Colonic mucosa (tissue), 4 donors: ENCODE measurements at places on chromosomes 3 and 15. TPM values are rescaled to one million over a fixed set of nuclear protein-coding genes. Genes with fewer than 3 reads are reported as not detected.
A peak's percentile ranks its signal among the peaks of the same experiment; 100 is the strongest.

LARP6 gene
- total RNA-seq: 3.5 TPM

GRCh38 chr15:60026555-60026954 lies 22.4 kb downstream of the FOXB1 start:
- no peaks in the 10 kb centered on the region for H3K4me1 ChIP-seq
- H3K36me3 ChIP-seq: no peaks in the 10 kb centered on the region

DNA sequence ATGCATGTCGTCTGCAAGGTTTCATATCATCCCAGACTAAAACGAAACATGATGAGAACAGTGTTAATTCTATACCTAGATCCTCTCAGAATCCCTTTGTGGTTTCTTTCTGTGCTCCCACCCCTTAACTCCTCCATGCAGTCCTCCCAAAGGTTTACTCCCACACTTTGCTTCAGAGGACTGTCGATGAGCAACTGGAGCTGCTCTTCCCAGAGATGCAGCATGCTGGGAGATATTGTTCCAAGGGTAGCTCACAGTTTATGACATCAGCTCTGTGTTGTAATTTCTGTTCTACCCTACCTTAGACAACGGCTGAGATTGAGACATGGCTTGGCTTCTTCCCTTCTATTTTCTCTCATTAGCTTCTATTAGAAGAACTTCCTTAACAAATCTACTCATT lies 313.0 kb upstream of the COL8A1 start:
- H3K27ac ChIP-seq: no peak overlapping the region
- no peak overlapping the region for H3K4me3 ChIP-seq
- no peaks in the 10 kb centered on the region for H3K36me3 ChIP-seq
- DNase-seq: no peak

TMEM45A gene
- 4.0 TPM for total RNA-seq

XYLB gene
- 13.4 TPM for total RNA-seq

DNA sequence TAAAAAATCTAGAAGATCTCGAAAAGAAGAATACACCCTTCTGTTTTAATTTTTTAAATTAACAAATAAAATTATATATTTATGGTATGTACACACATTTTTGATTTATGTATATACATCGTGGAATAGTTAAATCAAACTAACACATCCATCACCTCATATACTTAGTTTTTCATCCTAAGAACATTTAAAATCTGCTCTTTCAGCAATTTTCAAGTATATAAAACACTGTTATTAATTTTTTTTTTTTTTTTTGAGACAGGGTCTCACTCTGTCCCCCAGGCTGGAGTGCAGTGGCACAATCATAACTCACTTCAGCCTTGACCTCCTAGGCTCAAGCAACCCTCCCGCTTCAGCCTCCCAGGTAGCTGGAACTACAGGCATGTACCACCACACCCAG lies 32.8 kb upstream of the ACAP2 start:
- H3K27me3 ChIP-seq: no peaks in the 10 kb centered on the region
- no peak overlapping the region for H3K4me3 ChIP-seq

GRCh38 chr15:26129852-26130251 lies 266.7 kb upstream of the ATP10A start:
- H3K27me3 ChIP-seq: no peaks in the 10 kb centered on the region
- no peaks in the 10 kb centered on the region for H3K4me1 ChIP-seq
- H3K27ac ChIP-seq: no peak overlapping the region
- DNase-seq: no peak

GRCh38 chr15:74543043-74543422 lies 2.0 kb downstream of the ARID3B start:
- peaks cover 22% of the 10 kb centered on the region for H3K4me1 ChIP-seq
- H3K27me3 ChIP-seq: no peaks in the 10 kb centered on the region
- no peak for DNase-seq
- no peak overlapping the region for H3K27ac ChIP-seq
- no peak overlapping the region for H3K4me3 ChIP-seq

DNA sequence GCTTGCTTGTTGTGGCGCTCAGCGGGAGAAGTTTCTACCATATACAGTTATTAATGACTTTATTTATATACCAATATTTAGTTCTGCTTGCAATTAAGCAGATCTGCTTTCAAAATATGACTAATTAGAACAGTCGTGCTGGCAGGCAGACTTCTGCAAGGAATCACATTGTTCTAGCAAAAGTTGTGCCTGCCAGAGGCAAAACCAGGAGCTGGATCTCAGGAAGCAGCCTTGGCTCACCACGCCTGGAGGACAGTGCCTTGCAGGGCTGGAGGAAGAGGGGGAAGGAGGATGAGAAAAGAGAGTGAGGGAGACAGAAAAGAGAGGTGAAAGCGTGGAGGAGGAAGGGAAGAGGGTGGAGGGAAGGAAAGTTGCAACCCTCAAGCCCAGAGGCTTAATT lies 160.3 kb downstream of the NUP210 start:
- H3K36me3 ChIP-seq: no peaks in the 10 kb centered on the region
- H3K4me1 ChIP-seq: no peaks in the 10 kb centered on the region
- DNase-seq: no peak
- no peaks in the 10 kb centered on the region for H3K27me3 ChIP-seq

DNA sequence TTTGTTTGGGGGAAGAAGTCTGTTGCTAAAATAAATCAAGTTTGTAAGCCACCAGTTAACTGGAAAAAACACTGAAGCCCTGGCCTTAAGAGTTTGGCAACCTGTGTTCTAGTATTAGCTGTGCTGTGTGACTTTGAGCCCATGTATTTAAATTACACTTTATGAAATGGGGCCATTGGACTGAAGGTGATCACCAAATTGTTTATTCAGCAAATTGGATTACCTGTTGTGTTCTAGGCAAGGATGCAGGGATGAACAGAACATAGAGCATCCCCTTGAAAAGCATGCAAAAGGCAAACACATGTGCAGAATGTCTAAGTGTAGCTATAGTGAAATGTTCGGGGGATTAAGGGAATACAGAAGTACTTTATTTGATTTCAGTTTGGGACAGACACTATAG lies 54.6 kb downstream of the TMOD3 start:
- H3K27ac ChIP-seq: no peak overlapping the region
- H3K4me3 ChIP-seq: no peak overlapping the region
- H3K4me1 ChIP-seq: no peaks in the 10 kb centered on the region
- H3K27me3 ChIP-seq: no peaks in the 10 kb centered on the region
- no peaks in the 10 kb centered on the region for H3K36me3 ChIP-seq

NUTM1 gene
- total RNA-seq: not detected

GRCh38 chr15:27339138-27339537 lies 368.2 kb downstream of the GABRG3 start:
- H3K4me1 ChIP-seq: no peaks in the 10 kb centered on the region
- H3K4me3 ChIP-seq: no peak overlapping the region
- no peak for DNase-seq

GRCh38 chr3:14150078-14150477 lies 25.2 kb downstream of the TMEM43 start:
- no peak overlapping the region for H3K27ac ChIP-seq
- no peaks in the 10 kb centered on the region for H3K27me3 ChIP-seq
- H3K4me1 ChIP-seq: peaks cover 1% of the 10 kb centered on the region
- no peaks in the 10 kb centered on the region for H3K36me3 ChIP-seq
- no peak overlapping the region for H3K4me3 ChIP-seq

DNA sequence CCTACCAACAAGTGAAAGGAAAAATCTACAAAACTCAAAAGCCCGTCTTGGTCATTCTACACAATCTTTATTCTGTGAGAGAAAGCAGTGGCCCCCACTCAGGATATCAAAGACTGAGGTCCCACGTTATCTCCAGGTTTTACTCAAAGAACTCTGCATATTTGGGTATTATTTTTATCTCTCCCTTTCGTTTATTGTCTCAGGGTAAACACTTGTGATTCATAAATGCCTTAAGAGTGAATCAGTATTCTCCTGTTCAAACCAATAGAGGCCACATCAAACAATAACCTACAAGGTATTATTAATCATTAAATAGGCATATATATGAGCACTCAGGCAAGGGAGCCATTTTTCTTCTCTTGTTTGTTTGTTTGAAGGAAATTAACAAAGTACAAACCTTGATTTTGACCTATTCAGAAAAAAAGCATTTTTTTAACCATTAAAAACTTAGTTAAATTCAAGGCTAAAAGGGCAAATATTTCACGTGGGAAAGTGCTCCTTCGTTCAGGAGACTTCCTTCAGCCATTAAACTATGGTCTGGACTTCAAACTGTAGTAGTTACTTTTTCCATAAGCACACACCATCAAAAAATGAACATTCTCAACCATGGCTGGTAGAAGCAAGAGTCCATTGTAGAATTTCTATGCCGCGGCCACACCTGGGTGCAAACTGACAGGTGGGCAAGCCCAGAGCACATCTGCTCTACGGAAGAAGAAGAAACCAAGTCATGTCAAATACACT lies 13.9 kb upstream of the HES1 start:
- no peaks in the 10 kb centered on the region for H3K36me3 ChIP-seq
- H3K4me3 ChIP-seq: no peak overlapping the region
- H3K27me3 ChIP-seq: no peaks in the 10 kb centered on the region

DNA sequence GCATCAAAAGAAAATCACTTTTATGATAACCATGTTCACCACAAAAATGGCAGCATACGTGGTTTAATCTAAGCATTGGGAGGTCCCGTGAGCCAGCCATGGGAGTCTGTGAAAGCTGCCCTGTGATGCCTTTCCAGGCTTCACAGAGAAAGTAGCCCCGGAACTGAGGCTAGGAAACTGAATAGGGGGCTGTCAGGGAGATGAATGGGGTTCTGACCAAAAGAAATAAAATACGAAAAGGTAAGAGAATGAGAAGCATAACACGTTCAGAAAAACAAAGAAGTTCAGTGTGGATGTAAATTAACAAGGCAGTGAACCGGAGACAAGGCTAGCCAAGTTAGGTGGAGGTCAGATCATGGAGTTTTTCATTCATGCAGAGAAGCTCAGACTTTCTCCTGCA lies 118.9 kb downstream of the ANXA2 start:
- DNase-seq: no peak
- no peaks in the 10 kb centered on the region for H3K4me1 ChIP-seq
- no peak overlapping the region for H3K27ac ChIP-seq
- no peaks in the 10 kb centered on the region for H3K27me3 ChIP-seq
- no peak overlapping the region for H3K4me3 ChIP-seq

DNA sequence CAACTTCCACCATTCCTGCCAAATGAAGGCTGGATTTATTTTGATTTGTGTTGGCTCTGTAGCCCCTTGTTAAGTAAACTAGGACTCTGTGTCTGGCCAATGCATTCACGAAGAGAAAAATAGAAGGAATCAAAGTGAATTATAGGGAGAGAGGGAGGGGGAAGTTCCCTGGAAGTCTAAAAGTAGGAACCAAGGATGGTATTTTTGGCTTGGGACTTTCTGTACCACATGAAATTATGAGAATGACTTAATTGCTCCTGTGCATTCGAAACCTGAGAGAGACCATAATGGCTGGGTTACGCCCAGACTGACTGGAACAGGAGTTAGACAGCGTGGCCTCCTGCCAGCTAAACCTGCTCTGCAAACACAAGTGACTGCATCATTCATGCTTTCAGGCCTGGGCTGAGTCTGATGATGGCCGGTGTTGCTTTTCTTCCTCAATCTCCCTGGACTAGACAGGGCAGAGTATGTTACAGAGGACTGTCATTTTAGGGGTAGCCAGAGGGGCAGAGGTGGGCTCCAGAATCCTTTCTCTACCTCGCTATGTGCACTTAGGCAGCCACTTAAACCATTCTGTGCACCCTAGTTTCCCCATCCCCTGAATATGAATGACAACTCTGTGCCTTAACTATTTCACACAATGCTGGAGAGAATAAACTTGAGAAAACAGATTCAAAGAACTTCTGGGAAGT lies 58.9 kb downstream of the MYO1E start:
- peaks cover 15% of the 10 kb centered on the region for H3K4me1 ChIP-seq
- H3K36me3 ChIP-seq: no peaks in the 10 kb centered on the region
- DNase-seq: peak; percentile 95
- H3K27ac ChIP-seq: peak overlapping the region; percentile 51
- H3K4me3 ChIP-seq: no peak overlapping the region

DNA sequence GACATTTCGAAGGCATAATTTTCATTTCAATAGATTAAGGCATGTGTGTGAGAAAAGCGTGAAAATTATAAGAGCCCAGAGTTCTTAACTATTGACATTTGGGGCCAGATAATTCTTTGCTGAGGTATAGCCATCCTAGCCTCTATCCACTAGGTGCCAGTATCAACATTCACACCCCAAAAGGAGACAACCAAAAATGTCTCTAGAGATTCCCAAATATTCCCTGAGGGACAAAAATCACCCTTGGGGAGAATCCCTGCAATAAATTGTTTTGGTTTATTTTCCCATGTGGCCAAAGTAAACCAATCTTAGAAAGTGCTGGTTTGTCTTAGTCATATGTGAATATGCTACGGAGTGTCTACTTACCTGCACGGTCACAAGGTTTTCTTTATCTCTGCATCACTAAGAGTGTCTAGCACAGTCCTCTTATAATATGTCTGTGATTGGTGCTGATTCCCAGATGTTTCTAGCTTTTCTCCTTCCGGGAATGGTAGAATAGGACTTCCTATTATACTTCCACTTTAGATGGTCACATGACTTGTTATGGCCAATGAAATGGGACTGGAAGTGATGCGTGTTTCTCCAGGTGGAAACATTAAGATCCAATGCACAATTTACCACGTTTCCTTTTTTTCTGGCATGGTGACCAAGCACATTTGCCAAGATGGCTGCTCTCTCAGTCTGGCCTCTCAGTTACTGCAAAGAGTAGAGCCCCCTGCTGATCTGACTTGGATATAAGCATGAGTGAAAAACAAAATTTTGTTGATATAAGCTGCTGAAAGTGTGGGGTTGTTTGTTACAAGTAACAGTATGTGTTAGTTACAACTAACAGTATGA lies 8.0 kb upstream of the KBTBD8 start:
- no peak overlapping the region for H3K27ac ChIP-seq
- no peak for DNase-seq
- no peaks in the 10 kb centered on the region for H3K27me3 ChIP-seq

DNA sequence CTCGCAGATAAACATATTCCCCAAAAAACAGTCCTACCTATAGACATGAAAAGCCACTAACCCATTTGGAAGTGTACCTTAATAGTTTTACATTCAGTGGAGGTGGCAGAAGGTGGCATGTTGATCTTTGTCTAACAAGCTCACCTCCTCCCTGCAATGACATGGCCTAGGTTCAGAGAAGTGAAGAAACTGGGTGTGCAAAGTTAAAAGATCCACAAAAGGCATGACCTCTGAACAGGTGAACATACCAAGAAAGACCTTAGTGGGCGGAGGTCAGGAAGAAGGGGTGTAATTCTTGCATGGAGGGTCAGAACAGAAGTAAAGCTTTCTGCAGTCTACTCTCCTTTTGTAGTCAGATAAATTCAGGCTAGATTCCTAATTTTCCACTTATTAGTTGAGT lies 822 bp downstream of the MRPL3 start:
- peak overlapping the region; percentile 97 for H3K4me3 ChIP-seq
- H3K4me1 ChIP-seq: peaks cover 4% of the 10 kb centered on the region
- H3K27ac ChIP-seq: peak overlapping the region; percentile 63
- DNase-seq: no peak

ZMYND10 gene
- 0.37 TPM for total RNA-seq

GRCh38 chr3:129429602-129430001 lies 1.2 kb upstream of the EFCAB12 start:
- no peaks in the 10 kb centered on the region for H3K36me3 ChIP-seq
- no peak for DNase-seq
- no peak overlapping the region for H3K4me3 ChIP-seq
- no peaks in the 10 kb centered on the region for H3K27me3 ChIP-seq

DNA sequence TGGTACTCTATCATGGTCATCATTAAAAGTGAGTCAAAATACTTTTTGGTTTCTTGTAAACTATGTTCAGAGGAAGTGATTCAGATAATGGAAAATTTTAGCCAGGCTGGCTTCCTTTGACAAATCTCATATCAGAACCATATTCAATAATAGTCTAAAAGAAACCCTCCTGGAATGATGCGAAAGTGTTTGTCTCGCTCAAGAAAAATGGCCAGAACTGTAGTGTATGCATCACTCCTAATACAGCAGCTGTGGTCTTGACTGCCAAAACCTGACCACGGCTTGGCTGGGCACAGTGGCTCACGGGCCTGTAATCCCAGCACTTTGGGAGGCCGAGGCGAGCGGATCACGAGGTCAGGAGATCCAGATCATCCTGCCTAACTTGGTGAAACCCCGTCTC lies 35.6 kb upstream of the KCNMB2 start:
- no peak overlapping the region for H3K4me3 ChIP-seq
- H3K27ac ChIP-seq: no peak overlapping the region
- no peaks in the 10 kb centered on the region for H3K4me1 ChIP-seq

TMEM62 gene
- 34.2 TPM for total RNA-seq
